ENCODE measurements at places on chromosomes 4 and X.

- DNase-seq, result no peak
These were observed 6.2 kb upstream of the ZBTB33 start for GRCh38 chrX:120244395-120244734.

GRCh38 chrX:94123062-94123461 lies 449.1 kb downstream of the FAM133A start:
- DNase-seq, result no peak

DNA sequence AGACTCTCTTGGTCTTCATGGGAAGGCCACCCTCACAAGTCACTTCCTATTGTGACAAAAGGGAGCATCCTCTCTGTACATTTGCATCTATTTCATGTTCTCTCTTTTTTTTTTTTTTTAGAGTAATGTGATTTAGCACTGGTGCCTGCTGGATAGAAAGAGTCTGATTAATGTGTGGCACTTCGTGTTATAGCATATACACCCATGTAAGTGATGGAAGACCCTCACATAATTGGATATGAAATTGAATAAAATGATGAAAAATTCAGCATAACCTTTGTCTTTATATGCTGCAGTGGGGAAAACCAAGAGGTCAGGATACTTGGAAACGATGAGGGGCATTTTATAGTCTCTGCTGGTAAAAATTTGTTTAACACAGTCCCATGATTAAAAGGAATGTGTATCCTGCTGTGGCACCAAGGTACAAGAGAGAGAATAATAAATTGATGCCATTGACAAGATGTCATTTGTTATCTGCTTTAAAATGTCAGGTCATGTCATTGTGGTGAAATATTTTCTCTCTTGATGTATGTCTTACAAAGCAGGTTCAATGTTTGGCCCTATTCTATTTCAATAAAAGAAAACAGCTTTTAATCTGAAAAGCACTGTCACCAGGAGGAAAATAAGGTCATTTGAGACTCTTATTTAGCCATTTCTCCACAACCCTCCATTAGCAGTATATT lies 1115.4 kb downstream of the STPG2 start:
- DNase-seq, result no peak

DNA sequence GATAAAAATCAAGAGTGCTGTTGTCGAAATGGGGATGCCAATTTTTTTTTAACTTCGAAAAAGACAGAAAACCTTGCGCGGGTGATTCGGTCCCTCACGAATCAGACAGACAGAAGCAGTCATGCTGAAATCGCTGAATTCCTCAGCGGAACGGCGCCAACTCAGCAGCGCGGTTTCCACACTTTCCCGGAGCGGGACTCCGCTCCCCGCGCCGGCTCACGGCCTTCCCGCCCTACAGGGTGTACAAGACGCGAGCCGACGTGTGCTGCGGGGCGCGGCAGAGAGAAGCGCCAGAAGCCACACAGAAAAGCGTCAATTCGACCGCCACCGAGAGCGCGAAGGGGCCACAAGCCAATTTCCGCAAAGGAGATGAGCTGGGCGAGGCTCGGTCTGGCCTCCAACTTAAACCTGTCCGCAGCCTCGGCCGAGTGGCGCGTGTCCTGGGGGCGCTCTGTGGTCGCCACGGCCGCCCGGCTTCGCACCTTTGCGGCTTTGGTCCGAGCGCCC lies 1.3 kb downstream of the NEXMIF start:
- no peak for DNase-seq

All from breast epithelium (tissue), 4 donors.